ENCODE measurements at places on chromosomes 5 and 9.

GRCh38 chr9:216866-217265 lies 2.2 kb downstream of the DOCK8 start:
- no peak for DNase-seq

- no peak for DNase-seq
Measured at GRCh38 chr5:19923742-19924141, 64.3 kb downstream of the CDH18 start.

DNA sequence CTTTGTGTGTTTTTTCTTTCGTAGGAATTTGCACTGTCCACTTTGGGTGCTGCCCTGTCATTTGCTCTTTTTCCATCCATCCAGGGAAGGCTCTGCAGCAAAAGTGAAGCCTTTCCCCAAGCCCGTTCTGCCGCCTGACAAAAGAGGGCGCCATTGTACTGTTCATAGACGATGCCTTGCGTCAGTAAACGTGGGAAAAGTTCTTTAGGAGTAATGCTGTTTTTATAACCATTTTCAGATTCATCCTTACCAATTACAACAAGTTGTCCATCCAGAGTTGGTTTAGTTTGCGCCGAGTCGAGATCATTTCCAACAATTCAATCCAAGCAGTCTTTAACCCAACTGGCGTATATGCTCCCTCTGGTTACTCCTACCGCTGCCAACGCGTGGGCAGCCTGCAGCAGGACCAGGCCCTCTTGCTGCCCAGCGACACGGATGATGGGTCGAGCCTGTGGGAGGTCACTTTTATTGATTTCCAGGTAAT lies 34.3 kb upstream of the RPS23 start:
- no peak for DNase-seq

- DNase-seq, result no peak
Measured at GRCh38 chr5:32304622-32305021, 8.1 kb downstream of the MTMR12 start.

DNA sequence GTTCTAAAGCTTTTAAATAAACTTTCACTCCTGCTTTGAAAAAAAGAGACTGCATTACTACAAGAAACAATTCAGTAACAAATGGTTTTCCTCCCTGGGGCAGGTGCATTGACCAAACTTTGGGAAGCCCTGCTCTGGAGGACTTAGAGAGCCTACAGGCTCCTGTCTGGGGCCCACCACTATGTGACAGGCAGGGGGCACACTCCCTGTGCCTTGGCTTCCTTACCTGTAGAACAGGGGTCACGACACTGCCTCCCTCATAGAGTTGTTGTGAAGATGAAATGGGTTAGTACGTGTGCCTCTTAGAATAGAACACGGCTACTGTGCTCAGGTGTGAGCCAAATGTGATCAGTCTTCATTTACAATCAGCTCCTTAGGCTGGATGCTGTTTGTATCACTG lies 130.1 kb downstream of the GPBP1 start:
- DNase-seq, result no peak

- peak; percentile 71 for DNase-seq
Measured at GRCh38 chr9:133742849-133743444, 4.8 kb upstream of the SARDH start.

GRCh38 chr9:18331808-18332209 lies 142.1 kb upstream of the ADAMTSL1 start:
- DNase-seq, result no peak

- no peak for DNase-seq
Measured at GRCh38 chr9:70746760-70747159, 332.3 kb upstream of the KLF9 start.

GRCh38 chr5:123873846-123874245 lies 361.9 kb downstream of the CSNK1G3 start:
- DNase-seq, result no peak

- no peak for DNase-seq
Measured at GRCh38 chr9:99561509-99561917, 260.2 kb upstream of the NR4A3 start.

- no peak for DNase-seq
Measured at GRCh38 chr5:74056107-74056788, 430.3 kb downstream of the ARHGEF28 start.

DNA sequence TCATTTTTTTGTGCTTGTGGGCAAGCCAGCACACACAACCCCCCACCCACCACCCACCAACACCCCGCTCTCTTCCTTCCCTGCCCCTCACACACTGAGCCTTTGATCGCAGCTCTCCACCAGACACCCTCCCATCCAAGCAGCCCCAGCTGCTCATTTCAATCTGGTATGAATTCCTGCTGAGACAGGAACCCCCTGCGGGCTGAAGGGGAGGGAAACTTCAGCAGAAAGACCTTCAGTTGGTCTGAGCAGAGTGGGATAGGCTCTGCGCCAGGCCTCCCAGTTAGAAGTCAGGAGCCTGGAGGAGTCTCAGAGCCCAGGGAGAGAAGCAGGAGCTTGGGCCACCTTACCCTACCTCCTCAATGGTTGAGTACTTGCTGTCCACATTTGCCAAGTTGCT lies 7.2 kb downstream of the PCDHGC5 start:
- DNase-seq, result no peak

DNA sequence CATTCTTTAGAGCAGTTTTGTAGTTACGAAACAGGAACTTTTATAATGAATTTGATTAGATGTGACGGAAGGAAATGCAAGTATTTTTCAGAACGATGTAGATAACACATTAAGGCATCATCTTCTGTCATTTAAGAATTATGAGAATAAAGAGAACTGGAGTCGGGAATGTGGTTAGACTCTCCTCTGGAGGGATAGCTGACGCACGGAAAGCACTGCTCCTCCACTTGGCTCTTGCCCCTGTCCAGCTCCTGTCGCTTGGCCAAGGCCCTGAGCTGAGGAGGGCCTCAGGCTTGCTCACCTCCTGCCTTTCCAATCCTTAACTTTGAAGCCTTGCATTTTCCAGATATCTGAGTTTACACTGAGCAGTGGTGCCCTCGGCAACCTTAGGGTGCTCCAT lies 60.5 kb downstream of the MAP1B start:
- DNase-seq, result no peak

DNA sequence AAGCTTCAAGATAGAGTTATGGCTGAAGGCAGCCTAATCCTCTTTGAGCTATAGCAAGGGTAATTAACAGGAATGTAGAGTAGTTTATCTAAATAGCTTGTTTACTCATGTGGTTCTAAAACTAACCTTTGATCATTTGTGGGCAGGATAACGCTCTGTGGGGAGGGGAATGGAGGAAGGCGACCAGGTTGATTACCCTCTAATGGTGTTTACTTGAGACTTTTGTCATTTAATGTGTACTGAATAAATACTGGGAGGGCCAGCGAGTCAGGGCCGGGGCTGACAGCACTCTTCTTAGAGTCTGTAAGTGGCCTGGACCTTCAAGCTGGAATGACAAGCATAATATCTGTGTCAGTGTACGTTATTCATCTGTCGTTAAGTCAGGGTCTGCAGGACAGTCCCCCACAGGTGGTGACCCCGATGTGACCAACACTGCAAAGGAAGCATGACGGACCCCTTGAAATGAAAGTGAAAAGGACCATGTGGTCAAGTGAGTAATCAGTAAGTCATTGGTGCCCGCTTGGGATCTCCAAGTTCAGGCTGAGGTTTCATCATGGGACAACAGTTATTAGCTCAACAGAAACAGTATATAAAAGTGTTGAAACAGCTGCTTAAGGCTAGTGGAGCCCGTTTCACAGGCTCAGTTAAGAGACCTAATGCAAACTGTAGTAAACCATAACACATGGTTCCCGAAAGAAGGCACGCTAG lies 162.6 kb downstream of the CPLANE1 start:
- no peak for DNase-seq

- DNase-seq, result no peak
Measured at GRCh38 chr9:79672891-79673290, 101.1 kb downstream of the TLE4 start.

GRCh38 chr9:124693403-124693802 lies 77.7 kb downstream of the NR6A1 start:
- DNase-seq, result no peak

DNA sequence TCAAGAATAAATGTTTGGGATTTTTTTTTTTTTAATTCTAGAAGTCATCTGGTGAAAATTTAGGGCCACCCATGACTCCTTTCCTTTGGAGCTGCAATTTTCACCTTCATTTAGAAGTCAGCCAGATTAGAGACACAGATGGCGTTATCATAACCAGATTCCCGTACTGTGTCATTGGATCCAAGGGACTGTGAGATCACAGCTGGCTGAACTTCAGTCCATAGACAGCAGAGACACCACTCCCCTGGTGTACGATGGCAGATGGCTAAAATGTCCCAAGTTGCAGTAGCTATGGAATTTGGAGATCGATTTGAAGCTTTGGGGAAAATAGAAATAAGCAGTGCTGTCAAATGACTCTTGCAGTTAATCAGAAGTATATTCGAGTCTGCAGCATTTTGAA lies 216.3 kb downstream of the RFK start:
- no peak for DNase-seq

DNA sequence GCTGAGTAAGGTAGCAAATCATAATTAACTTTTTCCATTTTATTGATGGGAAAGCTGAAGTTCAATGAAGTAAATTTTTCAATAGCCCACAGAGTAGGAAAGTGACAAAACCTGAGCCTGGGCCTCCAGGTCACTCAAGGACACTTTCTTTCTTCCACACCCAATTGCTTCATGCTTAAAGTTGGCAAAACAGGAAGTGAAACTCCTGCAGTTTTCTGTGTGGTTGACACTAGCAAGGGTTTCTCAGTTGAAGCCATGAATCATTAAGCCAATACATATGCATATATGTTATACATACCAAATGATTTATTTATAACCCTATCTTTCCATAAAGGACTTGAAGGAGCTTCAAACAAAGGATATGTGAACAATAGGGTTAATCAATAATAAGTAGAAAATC lies 13.9 kb downstream of the TLR4 start:
- no peak for DNase-seq

- peak; percentile 24 for DNase-seq
Measured at GRCh38 chr5:41856644-41857491, 13.4 kb downstream of the OXCT1 start.

GRCh38 chr5:59321642-59322041 lies 571.9 kb downstream of the PDE4D start:
- DNase-seq, result no peak

DNA sequence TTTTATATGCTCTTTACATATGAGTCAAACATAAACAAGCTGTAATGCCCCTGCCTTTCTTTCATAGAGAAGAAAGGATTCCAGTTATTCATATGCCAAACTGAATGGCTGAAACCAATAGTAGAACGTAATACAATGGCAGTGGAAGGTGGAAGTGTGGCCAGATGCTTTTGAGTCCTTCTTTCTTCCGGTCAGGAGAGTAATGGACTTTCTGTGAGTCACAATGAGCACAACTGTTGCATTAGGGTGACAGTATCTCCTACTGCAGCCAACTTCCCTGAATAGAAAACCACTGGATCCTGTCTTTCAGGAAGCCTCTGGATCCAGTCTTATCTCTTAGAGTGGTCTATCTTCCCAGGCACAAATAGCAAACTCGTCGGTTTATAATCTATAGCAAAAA lies 855.2 kb downstream of the MAT2B start:
- no peak for DNase-seq

DNA sequence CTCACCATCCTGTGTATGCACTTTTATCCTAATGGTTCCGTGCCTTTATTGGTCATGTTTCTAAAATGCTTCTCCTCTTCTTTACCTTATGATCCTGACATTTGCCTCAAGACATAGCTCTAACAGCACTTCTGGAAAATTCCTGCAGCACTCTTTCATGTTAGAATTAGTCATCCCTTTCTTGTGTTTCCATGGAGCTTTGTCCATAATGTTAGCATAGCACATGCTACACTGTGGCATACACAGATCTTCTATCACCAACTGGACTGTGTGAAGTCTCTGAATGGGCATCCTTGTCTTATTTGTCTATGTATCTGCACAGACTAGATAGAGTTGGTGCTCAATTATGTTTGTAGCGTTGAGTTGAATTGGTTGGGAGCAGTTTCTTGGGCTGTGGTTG lies 2.0 kb downstream of the SCGB3A2 start:
- no peak for DNase-seq

- DNase-seq, result no peak
Measured at GRCh38 chr5:56054666-56055065, 59.9 kb upstream of the IL6ST start.

DNA sequence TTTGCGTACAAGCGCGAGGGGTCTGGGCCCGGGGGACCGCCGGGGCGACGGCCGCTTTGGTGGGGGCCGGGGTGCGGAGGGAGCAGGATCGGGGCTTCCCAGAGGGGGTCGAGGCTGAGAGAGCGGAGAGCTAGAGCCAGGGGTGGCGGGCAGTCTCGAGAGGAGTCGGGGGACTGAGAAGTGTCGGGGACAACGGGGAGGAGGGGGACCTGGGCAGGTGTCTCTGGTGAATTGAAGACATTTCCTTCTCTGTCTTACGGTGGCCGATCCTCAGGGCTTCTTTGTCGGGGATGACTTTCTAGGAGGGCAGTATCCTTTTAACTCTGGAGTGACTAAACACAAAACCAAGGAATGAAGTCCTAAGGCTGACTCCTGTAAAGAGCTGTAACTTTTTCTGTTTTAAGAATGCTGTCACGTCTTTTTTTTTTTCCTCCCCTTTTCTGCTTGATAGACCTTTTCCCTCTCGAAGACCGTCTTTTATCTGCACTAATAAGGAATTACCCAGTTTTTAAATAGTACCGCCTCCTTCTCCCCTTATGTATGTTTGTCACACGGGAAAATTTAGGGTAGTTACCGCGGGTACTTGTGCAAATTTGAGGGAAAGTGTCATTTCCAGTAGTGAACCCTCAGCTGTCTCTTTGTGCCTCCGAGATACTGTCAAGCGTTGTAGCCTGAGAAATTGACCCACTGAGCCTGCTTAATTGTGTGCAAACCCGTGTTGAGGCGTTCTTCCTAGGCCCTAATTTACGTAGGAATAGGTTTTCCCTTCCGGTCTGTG lies 822 bp downstream of the DENND4C start:
- DNase-seq, result peak; percentile 13

DNA sequence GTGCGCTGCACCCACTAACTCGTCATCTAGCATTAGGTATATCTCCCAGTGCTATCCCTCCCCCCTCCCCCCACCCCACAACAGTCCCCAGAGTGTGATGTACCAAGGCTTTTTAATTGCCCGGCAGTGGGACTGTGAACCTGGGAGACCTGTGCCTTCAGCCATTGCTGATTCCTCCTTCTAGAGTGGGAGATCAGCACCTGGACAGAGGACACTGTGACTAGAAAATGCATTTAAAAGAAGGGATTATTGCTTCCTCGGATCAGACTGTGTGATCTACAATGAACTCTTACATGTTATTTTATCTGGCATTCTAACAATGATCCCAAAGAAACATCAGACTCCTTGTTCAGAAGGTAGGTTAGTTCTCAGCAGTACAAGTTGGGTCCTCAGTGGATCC lies 25.9 kb downstream of the CTSL start:
- DNase-seq, result no peak

DNA sequence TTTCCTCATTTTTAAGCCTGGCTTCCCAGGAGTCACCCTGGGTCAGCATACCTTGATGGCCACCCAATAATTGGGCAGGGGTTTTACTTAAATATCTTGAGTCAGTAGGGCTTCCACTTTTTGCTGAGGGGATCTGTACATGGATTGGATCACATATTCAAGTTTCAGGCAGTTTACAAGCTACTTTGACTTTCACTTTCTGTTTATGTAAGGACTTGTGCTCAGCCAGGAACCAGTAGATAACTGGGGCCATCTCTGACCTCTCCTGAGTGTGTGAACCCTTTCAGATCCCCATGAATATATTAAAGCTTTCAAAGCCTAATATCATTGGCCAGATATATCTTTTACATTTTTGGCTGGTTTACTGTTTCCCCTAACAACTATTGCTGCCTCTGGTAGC lies 45.1 kb downstream of the SLCO6A1 start:
- DNase-seq, result no peak
